Neural progenitor cell (in vitro differentiated cells): ENCODE measurements at places on chromosomes 11 and 22.
A peak's percentile ranks its signal among the peaks of the same experiment; 100 is the strongest.

DNA sequence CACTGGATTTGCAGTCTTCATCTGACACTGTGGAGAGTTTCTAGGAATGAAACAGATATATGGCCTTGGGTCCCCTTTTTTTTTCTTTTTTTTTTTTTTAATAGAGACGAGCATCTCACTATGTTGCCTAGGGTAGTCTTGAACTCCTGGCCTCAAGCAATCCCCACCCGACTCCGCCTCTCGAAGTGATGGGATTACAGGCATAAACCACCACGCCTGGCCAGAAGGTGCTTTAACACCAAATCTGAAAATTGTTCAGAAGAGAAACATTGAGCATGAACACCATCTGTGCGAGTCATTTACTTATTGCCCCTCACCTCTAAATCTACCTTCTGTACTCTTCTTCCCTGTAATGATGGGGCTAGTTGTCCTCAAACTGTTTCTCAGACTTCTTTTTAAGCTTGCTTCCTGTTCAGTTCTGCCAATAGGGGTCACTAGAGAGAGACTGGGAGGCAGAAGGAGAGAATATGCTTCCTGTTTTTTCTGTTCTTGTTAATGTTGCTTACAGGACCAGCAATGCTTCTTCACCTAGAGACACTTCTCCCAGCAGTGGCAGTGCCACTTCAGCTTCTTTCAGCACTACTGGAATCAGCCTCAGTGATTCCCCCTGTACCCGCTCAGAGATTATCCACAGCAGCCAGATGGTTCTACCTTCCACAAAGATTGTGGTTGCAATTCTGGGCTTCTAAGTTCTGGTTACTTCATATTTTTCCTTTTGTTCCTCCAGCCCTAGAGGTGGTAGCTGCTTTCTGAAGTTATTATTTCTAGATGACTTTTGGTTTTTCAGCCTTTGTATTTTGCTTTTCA lies 20.8 kb upstream of the ZBED5 start:
- no peaks in the 10 kb centered on the region for H3K27me3 ChIP-seq
- H3K4me1 ChIP-seq, result no peaks in the 10 kb centered on the region
- H3K27ac ChIP-seq, result no peak overlapping the region
- H3K4me3 ChIP-seq, result no peak overlapping the region
- DNase-seq, result peak; percentile 70

DNA sequence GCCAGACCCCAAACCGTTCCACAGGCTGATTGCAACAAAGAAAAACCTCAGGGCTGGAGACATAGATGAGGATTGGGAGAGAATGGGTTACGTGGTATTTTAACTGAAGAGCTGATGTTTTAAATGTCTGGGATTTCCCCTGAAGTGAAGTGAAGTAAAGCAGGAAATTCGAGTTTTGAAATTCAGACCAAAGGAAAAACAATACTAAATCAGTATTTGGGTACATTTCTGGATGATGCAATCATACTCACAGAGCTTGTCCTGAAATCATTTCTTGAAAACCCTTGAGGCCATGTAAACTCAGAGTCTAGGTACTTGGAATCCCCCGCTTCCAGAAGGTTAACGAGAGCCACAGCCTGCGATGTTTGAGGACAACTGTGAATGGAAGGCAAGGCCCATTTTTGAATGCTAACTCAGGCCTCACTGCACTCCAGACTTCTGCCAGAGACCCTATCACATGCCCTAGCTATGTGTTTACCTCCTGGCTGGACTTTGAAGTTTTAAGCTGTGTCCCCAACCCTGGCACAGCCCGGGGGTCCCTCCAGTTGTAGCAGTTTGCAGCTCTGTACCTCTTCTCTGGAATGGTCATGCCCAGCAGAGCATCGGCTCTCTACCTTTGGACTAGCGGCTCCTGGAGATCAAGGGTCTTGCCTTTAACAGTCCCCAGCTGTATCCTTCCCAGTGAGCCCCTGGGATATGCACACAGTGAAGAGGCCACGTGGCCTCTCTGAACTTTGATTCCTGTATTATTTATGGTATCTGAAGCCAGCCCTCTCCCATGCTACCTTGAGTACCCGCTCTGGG lies 5.4 kb upstream of the FTH1 start:
- no peak for DNase-seq
- no peaks in the 10 kb centered on the region for H3K27me3 ChIP-seq
- H3K4me1 ChIP-seq, result peaks cover 30% of the 10 kb centered on the region
- H3K36me3 ChIP-seq, result no peaks in the 10 kb centered on the region
- no peak overlapping the region for H3K4me3 ChIP-seq

DNA sequence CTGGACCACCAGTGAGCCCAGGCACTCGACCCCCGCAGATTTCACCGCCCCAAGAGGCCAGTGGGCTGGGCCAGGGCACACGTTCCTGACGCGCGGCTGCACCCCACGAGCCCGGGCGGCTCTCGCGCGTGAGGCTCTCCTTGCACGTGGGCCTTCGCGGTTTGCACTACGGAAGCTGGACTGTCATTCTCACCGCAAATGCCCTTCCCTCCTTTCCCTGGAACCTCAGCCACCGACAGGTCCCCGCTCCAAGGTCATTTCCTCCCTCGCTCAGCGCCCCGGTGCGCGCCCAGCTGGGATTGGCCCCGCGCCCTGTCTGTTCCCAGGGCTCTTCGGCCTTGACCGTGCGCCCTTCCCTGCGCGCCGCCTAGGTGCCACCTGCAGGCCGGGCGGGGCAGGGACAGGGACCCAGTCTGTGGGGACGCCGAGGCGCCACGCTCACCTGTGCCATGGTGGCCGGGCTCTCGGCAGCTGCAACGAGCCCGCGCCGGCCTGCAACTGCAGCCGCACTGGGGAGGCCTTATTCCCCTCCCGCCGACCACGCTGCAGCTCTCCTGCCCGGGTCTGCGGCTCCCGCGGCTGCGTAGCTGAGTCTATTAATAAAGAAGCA lies 2.1 kb upstream of the CPT1A start:
- H3K36me3 ChIP-seq, result no peaks in the 10 kb centered on the region
- peak; percentile 57 for DNase-seq
- peaks cover 100% of the 10 kb centered on the region for H3K27me3 ChIP-seq
- H3K27ac ChIP-seq, result no peak overlapping the region
- H3K4me1 ChIP-seq, result peaks cover 7% of the 10 kb centered on the region

GRCh38 chr11:45860348-45860747 lies 13.1 kb downstream of the CRY2 start:
- no peak for DNase-seq
- H3K4me3 ChIP-seq, result no peak overlapping the region
- H3K27me3 ChIP-seq, result no peaks in the 10 kb centered on the region
- H3K4me1 ChIP-seq, result peaks cover 10% of the 10 kb centered on the region
- no peaks in the 10 kb centered on the region for H3K36me3 ChIP-seq

DNA sequence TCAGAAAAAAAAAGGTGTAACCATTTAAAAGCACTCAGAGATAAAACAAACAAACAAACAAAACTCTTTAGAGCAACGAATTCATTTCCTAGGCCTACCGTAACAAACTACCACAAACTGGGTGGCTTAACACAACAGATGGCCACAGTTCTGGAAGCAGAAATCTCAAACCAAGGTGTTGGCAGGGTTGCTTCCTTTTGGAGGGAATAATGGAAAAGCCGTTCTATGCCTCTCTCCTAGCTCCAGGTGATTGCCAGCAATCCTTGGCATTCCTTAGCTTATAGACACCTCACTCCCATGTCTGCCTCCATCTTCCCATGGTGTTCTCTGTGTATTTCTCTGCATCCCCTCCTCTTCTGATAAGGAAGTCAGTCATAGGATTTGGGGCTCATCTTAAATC lies 200.4 kb downstream of the RAB38 start:
- H3K4me1 ChIP-seq, result peaks cover 9% of the 10 kb centered on the region
- DNase-seq, result no peak
- no peak overlapping the region for H3K4me3 ChIP-seq
- no peaks in the 10 kb centered on the region for H3K27me3 ChIP-seq
- no peaks in the 10 kb centered on the region for H3K36me3 ChIP-seq

DNA sequence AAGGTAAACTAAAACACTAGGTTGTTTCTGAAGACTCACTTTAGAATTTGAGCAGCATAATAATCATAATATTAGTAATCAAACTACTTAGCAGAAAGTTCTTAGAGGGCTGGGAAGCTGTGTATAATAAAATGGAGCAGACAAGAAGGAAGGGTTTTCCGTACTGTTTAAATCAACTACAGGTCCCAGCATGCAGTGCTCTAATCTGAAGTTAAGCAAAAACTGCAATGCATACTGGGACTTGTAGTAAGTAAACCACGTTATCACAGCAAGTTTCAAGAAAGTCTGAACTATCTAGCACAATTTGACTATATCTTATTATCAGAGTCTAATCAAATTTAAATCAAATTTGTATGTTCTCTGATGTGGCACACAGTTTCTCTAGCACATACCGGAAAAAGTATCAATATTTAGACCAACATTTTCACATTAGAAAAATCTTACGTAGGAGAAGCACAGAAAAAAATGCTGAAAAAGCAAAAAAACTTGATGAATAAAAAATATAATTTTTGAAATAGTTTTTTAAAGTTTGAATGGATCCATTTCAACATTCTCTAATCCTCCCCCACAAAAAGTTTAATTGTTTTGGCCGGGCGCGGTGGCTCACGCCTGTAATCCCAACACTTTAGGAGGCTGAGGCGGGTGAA lies 8.2 kb downstream of the PHF21A start:
- H3K4me1 ChIP-seq, result peaks cover 22% of the 10 kb centered on the region
- H3K27me3 ChIP-seq, result no peaks in the 10 kb centered on the region
- no peak overlapping the region for H3K27ac ChIP-seq
- peak; percentile 73 for DNase-seq
- H3K4me3 ChIP-seq, result no peak overlapping the region
- no peaks in the 10 kb centered on the region for H3K36me3 ChIP-seq

DNA sequence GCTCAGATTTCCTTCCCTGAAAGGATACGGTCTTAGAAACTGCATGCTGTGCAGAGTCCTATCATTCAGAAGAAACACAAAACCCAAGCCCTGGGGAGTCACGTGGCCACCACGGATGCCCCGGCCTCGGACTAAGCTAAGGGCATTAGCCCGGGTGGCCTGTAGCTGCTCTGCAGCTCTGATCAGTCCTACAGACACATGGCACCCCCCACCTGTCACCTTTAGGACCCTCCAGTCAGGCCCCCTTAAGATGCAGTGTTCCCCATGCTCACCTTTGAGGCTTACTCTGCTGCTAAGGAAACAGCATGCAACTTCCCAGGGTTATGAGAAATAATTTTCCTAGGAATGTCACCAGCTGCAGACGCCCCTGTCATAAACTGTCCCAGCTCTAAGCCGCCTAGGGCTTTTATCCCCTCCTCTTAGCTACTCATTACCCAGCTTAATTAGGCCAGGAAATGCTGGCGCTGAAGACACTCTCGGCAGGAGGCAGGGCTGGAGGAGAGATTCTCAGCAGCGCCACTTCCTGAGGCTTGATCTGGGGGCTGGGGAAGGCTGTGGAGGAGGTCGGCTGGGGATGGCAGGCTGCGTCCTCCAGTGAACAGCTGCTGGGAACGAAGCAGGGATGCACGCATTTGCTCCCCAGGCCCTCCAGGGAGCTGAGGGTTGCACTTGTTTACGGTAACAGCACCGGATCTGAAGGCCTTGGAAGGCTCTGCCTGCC lies 47.2 kb upstream of the ADA2 start:
- H3K4me3 ChIP-seq, result peak overlapping the region; percentile 25
- DNase-seq, result peak; percentile 92
- H3K36me3 ChIP-seq, result no peaks in the 10 kb centered on the region
- H3K27ac ChIP-seq, result peak overlapping the region; percentile 89

DNA sequence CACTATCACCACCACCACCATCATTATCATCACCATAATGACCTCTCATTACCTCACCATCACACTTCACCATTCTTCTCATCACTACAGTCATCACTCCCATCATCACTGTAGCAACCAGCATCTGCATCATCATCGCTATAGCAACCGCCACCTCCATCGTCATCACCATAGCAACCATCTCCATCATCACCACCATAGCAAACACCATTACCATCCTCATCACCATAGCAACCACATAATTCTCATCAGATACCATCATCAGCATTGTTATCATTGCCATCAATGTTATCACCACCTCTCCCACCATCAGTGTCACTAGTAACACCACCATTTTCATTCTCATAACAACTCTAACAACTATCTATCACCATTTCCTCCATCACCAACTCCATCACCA lies 23.1 kb upstream of the CD82 start:
- H3K36me3 ChIP-seq, result no peaks in the 10 kb centered on the region
- H3K4me1 ChIP-seq, result peaks cover 6% of the 10 kb centered on the region
- no peak for DNase-seq
- H3K27ac ChIP-seq, result no peak overlapping the region

DNA sequence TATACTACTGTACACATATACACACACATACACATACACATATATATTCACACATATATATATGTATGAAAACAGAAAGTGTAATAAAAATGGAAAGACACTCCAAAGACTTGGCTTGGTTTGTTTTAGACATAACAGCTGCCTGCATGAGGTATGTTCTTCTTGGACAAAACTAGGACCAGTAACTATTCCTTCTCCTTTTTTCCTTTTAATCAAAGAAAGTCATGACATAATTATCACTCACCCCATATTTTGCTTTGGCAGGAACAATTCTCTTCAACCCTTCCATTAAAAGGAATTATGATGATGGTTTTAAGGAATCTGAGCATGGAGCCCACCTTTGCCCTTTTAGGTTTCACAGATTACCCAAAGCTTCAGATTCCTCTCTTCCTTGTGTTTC lies at the start of gene OR5D14:
TSS of gene OR5D14 (plus strand) at position 301 of the 400 bp plus-strand sequence. CDS start at position 301, 0 bp downstream.
- no peaks in the 10 kb centered on the region for H3K4me1 ChIP-seq
- DNase-seq, result no peak
- no peaks in the 10 kb centered on the region for H3K27me3 ChIP-seq

- no peak overlapping the region for H3K27ac ChIP-seq
- no peaks in the 10 kb centered on the region for H3K36me3 ChIP-seq
- no peaks in the 10 kb centered on the region for H3K4me1 ChIP-seq
- H3K4me3 ChIP-seq, result no peak overlapping the region
- no peaks in the 10 kb centered on the region for H3K27me3 ChIP-seq
- DNase-seq, result no peak
Measured at GRCh38 chr22:47333625-47334024, 571.2 kb downstream of the TBC1D22A start.

DNA sequence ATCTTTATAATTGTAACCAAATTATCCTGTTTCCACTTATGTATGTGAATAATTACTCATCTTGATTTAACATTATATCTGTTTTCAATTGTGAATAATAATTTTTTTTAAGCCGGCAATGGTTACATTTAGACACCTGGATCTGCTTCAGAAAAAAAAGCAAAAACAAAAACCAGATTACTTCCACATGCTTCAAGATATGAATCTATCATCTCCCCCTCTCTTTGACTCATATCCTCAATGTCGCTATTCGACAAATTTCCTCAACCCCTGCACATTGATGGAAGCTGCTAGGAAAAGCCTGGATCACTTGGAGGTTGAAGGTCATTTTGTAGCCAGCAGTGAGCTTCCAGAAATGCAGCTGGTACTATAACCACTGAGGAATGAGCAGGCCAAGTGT lies 42.7 kb downstream of the SLC1A2 start:
- H3K27me3 ChIP-seq, result no peaks in the 10 kb centered on the region
- no peaks in the 10 kb centered on the region for H3K4me1 ChIP-seq
- no peaks in the 10 kb centered on the region for H3K36me3 ChIP-seq
- no peak for DNase-seq
- no peak overlapping the region for H3K4me3 ChIP-seq

GRCh38 chr11:119573858-119574257 lies 150.9 kb upstream of the THY1 start:
- DNase-seq, result no peak
- H3K4me1 ChIP-seq, result no peaks in the 10 kb centered on the region
- H3K27me3 ChIP-seq, result no peaks in the 10 kb centered on the region
- H3K36me3 ChIP-seq, result no peaks in the 10 kb centered on the region
- no peak overlapping the region for H3K27ac ChIP-seq
- no peak overlapping the region for H3K4me3 ChIP-seq
